Stimulated activated CD8-positive, alpha-beta memory T cell treated with anti-CD3 and anti-CD28 coated beads, Interleukin-15, amount 100 ng/mL, for 1 hour (primary cell): ENCODE measurements at places on chromosomes 7 and 10.

DNA sequence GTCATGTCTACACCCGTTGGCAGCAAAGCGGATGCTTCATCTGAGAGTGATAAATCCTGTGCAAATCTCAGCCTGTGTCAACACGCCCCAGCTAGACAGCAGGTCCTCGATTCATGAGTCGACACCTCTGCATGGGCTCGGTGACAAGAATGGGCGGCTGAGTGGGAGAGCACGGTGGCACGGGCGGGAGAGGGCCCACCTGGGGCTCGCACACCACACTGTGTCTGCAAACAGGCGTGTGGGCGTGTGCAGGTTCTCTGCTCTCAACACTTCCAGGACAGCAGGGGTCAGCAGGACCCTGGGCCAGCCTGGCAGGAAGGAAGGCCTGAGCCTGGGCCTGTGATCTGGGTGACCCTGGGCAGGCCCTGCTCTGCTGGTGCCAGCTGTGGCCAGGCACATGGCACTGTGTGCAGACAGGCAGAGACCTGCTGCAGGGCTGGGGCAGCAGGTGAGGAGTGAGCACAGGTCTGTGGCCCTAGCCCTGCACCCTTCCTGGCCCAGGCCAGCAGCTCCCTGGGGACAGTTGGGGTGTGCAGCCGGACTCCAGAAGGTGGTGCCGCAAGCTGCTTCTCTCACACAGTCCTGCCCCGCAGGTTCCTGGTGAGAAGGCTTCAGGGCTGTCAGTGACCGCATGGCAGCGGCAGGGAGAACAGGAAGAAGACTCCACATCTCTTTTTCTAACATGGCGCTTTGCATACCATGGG, 216.4 kb downstream of the ELFN1 start:
- DNase-seq, result no peak

- no peak for DNase-seq
These were observed 30.8 kb downstream of the SGMS1 start for GRCh38 chr10:50592961-50593418.

- no peak for DNase-seq
These were observed 6.5 kb downstream of the PTF1A start for GRCh38 chr10:23198610-23198939.

GRCh38 chr10:28676326-28676967, 874 bp upstream of the BAMBI start:
- DNase-seq, result no peak

DNA sequence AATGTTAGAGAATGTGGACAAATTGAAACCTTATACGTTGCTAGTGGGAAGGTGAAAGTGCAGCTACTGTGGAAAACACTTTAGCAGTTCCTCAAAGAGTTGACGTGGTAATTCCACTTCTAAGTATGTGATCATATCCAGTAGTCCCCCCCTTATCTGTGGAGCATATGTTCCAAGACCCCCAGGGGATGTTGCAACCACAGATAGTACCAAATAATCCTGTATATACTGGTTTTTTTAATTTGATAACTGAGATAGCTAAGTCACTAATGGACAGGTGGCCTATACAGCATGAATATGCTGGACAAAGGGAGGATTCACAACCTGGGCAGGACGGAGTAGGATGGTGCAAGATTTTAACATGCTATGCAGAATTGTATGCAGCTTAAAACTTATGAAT, 36.8 kb downstream of the PCGF5 start:
- DNase-seq, result no peak

DNA sequence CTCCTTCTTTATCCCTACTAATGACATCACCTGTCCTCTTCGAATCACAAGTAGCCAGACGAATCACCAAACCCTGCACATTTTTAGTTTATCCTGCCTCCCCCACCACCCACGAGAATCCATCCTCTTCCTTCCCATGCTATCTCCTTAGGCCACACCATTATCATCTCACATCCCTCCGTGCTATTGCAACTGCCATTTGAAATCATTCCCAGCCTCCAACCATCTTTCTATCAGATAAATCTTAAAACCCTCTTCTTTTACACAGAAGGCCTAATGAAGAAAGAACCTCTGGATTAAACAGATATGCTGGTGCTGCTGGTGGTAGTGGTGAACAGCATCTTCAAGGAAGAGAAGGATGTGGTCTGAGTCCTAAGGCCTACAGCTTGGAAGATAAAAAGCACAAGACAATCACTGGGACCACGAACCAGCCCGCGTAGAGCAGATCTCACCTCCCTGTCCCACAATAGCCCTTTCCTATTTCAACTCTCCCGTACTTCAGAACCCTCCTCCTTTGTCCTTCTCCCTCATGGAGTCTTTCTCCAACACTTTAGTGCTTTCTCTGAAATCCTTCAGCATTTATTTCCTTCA, 403.1 kb downstream of the SFMBT2 start:
- DNase-seq, result no peak

DNA sequence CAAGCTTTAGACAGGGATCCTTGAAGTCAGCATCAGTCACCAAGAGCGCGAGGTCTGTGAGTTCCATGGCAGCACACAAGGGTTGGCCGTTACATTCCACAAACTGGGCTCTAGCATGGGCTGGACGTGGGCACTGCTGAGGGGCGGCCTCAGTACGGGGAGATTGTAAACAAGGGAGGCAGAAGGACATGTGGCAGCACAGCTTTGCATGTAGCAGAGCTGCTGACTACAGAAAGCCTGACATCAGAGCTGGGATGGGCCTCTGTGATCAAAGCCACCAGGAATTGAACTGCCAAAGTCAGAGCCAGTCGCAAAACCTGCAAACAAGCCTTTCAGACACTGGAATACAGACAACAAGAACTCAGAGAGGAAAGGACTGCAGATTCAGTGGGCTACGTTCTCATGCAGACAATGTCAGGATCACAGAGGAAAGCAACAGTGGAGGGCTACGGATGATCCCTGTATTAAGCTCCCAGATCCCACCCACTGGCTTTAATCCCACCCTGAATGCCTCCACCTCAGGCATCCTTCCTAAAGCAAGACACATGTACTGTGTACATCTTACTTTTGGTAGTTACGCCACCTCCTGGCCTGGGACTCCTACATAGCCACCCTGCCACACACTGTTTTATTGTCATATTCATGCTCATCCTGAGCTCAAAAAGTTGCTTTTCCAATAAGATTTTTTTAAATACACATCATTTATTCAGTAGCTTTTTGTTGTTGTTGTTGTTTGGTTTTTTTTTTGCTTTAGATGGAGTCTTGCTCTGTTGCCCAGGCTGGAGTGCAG, 291.1 kb upstream of the IMMP2L start:
- no peak for DNase-seq

- DNase-seq, result no peak
These were observed 79.0 kb downstream of the ABI1 start for GRCh38 chr10:26781797-26782196.

- DNase-seq, result no peak
These were observed 279.2 kb downstream of the THSD7A start for GRCh38 chr7:11552676-11553296.

- no peak for DNase-seq
These were observed 13.8 kb downstream of the RET start for GRCh38 chr10:43090664-43091063.
